ENCODE measurements at places on chromosomes 5 and 9.

DNA sequence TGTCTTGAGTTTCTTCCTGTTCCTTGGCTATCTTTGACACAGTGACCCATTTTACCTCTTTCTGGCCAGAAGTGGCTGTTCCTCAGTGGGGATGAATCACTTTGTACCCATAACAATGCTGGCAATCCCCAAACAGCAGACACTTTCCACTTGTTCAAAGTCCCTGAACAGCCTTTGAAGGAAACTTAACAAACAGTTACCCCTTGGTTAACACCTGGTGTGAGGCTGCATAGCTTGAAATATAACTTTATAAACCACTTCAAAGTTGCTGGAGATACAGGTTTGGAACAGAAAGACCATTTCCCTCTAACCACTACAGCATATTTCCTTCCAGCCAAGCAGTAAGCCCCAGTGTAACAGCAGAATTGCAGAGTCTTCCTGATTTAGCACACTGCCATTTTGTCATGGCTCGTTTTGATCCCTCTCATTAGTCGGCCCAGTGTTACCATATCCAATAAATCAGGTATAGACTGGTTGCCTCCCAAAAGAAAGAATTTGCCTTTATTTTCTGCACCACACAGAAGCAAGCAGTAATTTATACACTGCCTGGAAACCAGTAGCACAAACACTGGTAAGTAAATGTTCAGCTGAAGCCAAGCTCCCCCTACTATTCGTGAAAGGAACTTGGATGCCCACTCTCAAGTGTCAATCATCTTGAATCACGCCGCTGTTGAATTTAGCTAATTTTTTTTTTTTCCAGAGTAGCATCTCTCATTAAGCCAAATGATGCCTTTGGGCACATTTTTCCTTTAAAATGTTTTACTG lies 225.9 kb downstream of the PIK3R1 start:
- no peak for DNase-seq

DNA sequence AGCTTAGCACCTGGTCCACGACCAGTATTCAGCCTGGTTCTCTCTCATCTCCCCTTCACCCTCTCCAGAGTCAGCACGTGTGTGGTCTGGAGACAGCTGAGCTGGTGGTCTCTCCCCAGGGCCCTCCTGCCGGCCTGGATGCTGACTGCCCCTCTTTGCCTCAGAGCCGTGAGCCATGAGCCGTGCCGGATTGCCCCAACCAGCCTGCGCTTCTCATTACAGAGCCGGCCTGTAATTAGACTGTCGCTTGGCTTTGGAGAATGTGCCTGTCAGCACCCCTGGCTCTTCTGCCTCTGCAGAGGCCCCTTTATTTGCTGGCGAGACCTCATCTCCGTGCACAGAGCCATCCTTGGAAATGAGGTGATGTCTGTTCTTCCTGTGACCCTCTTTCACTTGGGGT lies 118.7 kb upstream of the BOD1 start:
- no peak for DNase-seq

DNA sequence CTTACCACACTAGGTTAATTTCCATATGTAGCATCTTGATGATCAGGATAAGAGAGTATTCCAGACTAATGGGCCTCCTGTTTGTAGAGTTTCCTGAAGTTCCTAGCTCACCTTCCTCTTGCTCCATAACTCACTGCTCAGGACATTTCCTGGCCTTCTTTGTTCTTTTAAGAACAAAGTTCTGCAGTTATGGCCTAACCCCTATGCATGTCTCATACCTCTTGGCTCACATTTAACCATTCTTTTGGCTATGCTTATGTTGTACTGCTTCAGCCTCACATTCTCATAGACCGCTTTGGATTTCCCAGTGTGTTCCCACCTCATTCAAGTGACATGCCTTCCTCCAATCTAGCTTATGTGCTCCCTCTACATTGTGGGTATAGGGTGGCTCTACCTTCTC lies 40.5 kb upstream of the HMGCS1 start:
- DNase-seq: no peak

- no peak for DNase-seq
These were observed 980 bp downstream of the COL5A1 start for GRCh38 chr9:134642385-134643181.

DNA sequence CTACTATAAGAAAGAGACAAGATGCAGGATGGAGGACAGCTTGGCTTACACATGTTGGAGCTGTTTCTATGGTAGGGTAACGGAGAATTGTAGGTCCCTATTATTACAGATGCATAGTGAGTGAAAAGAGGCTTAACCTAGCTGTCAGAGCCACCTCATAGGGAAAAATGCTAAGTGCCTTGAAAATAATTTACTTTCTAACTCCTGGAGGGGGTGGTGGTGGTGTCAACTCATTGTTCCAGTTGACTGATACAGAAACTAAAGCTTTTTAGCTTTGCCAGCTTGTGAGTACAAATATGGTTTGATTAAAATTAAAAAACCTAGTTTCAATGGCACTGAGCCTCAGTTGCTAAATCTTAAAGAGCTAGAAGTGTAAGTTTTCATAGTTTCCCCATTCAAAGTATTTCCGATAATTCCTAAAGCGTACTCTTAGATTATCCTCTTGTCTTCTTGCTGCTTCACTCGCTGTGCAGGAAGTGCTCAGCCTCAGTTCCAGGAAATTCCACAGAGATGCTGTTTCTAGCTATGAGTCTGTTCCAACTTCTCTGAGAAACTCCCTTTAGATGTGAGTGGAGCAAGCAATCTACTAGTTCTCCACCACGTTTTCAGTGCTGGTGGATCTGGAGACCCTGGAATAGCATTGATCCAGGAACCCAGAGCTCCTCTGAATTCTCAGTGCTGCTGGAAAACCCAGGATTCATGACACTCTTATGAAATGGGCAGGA lies 265.2 kb downstream of the DMAC1 start:
- DNase-seq: no peak

DNA sequence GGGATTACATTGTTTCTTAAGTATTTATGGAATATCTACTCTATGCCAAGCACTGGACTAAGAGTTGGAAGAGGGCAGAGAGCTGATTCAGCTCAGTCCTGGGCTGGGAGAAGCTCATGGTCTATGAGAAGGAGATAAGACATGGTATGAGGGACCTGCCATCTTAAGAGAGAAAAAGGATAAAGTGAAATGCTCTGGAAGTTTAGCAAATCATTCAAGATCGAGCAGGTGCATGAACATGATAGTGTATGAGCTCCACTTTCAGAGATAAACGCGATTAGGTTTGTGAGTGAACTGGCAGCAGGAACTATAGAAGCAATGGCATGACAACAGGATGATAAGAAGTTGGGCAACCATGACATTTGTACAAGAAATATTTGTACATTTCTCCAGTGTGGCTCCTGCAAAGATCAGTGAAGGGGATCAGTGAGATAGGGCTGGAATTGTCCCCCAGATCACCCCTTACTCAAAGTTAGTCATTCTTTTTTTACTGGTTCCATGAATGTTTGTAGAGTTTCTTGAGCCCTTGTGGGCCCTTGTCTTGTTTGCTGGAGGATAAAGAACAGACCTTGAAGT lies 26.6 kb upstream of the CCDC180 start:
- DNase-seq: no peak

DNA sequence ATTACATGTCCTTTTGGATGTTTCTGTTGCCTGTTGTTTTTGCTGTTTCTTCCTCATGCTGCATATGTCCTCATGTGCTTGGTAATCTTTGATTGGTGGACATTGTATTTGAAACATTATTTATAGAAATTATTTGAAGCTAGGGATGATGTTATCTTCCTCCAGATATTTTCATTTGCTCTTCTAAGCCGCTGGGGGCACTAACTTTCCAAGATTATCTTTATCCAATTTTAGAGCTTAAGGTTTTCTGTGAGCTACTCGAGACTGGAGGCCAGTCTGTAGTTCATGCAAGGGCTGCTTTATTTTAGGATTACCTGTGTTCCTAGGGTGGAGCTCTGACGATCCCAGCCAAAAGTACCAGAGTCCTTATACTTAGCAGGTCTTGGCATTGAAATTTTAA lies 40.9 kb downstream of the STX17 start:
- no peak for DNase-seq

- no peak for DNase-seq
These were observed 25.3 kb downstream of the EFCAB9 start for GRCh38 chr5:172219296-172219695.

GRCh38 chr5:73587923-73588322 lies 22.4 kb downstream of the UTP15 start:
- no peak for DNase-seq

DNA sequence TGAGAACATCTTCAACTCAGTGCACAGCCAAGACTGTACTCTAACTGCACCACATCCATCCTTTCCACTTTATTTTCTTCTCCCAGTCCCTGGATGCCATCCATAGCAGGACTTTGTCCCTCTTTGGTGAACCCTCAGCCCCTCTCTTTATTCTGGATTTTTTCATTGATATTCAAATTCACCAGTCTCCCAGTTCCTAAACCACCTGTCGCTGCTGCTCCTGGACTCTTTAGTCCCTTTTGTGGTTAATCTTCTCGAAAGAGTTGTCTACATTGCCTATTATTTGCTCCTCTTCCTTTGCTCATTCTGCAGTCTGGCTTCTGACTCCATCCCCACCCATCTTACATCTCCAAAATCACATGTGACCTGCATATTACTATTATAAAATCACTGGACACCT lies 59.4 kb upstream of the ZSWIM6 start:
- no peak for DNase-seq

DNA sequence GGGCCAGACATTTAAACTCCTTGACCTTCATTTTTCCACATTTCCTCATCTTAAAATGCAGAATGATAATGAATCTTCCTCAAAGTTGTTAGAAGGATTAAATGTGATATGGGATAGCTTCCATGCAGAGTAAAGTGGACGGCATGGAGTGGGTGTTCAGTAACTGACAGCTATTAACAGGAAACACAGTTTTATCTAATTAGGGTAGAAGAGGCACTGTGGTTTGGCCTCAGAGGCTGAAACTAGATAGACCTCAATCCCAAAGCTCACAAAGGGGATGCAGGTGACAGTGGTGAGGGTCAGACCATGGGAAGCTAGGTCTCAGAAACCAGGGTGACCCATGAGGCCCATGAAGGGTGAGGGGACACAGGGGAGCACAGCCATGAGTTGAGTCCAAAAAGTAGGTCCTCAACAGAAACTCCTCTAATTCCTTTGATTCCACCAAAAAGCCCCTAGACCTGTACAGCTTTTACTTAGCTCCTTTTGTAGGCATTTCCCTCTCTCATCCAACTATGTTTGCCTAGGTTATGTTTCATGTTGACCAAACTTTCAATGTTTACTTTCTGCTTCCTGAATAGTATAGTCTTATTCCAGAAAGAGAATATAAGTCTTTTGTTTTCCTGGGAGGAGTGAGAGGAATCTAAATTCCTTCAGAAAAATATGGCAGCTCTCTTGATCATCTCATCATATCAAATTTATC lies 27.9 kb upstream of the GLDC start:
- no peak for DNase-seq

GRCh38 chr9:78010445-78010844 lies 21.2 kb downstream of the GNAQ start:
- no peak for DNase-seq

DNA sequence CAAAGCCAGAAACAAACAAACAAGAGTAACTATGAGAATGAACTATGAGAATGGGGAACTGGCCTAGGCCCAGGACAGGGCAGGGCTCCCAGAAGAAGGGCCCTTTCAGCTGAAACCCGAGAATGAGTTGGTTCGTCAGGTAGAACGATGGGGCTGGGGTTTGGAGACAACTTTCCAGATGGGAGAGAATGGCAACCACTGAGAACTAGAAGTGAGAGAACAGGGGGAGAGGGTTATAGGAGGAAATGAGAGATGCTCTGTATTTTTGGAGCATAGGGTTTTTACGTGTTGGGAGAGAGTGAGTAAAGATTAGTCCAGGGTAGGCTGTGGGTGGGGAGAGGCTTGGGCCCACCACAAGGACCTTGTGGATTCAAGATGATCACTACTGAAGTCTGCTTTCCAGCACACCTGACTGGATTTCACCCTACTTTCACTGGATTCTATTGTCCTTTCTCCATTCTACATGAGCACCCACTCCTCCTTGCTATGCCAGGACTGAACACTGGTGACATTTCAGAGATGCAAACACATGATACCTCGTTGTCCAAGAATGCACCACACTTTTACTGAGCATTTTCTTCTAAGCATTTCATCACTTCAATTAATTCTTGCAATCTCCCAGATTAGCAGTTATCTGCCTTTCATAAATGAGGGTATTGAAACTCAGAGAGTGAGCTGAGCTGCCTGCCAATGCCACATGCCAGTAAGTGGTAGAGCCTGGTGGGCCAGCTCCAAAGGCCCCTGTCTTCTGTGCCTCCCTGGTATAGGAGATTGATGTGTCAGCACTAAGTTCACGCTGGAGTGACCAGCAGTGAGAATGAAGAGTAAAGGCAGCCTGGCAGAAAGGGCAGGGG lies 3.2 kb upstream of the TMEM268 start:
- DNase-seq: no peak

GRCh38 chr9:98867103-98867428 lies 59.6 kb downstream of the GALNT12 start:
- DNase-seq: no peak

GRCh38 chr5:82046276-82046647 lies 74.4 kb downstream of the ATG10 start:
- DNase-seq: no peak

GRCh38 chr5:58898538-58898937 lies 315.7 kb downstream of the RAB3C start:
- DNase-seq: no peak

DNA sequence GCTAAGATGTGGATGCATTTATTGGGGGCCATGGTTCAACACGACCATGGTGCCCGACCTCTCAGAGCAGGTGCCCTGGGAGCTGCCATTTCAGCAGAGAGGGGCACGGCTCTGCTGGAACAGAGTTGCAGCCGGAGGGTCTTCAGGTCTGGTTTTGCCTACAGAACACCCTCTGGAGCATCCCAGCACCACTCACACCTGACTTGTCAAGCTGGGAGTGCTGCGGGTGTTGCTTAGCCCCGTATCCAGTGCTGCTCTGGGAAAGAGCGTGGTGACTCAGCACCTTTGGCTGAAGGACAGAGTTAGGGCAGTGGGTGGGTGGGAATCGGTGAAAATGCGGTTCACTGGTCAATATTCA lies 36.5 kb upstream of the IRX4 start:
- no peak for DNase-seq

GRCh38 chr5:122727112-122727541 lies 47.8 kb upstream of the SNX2 start:
- DNase-seq: no peak

DNA sequence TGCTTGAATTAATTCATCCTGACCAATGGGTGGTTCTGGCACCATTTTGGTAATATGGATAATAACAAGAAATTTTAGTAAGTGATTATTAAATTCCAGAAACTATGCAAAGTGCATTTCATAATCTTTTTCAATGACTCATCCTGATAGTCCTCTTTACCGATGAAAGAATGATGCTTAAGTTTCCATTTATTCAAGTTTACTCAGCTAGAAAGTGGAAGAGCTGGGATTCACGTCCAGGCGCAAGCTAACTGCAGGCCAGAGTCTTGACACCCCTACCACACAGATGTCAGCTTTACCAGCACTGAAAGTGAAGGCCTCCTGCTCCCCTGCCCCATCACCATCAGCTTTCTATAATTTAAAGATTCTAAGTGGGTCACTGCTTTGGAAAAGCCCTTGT lies 493.5 kb upstream of the WWC1 start:
- DNase-seq: no peak

Data from NCI-H1436 (cell line).